ENCODE measurements at places on chromosomes 12 and 14.

DNA sequence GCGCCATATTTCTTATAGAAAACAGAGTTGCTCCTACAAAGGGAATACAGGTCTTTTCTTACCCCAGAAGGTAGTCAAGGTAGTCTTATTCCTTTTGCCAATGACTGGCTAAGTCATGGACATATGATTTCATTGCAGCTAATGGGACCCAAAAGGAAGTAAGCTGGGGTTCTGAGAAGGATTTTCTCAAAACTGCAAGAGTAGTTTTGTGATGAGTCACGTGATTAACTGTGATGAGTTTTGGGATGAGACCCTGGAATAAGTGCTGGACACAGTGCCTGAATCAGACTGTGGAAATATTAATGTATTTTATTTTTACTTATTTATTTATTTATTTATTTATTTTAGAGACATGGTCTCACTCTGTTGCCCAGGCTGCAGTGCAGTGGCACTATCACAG lies 13.4 kb upstream of the NIN start:
- DNase-seq, result no peak

DNA sequence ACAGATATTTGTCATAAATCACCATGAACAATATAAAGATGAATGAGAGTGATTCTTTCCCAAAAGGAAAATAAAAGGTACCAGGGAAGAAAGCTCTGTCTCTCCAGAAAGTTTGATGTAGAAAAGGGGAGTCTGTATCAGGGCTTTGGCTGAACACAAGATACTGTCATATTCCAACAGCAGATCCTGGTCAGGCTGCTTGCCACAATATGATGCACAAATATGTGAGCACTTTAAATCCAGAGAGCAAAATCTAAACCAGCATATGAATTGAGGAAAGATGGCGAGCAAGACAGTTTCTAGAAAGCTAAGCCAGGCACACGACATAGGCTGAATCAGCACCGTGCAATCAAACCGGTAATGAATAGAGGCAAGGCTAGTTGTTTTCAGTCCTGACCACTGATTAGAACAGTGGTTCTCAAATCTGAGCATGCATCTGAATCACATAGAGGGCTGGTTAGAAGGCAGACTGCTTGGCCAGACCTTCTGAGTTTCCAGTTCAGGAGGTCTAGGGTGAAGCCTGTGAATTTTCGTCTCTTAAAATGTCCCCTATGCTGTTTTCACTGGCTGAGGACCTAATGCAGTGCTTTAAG lies 60.7 kb downstream of the PLCZ1 start:
- DNase-seq, result no peak

DNA sequence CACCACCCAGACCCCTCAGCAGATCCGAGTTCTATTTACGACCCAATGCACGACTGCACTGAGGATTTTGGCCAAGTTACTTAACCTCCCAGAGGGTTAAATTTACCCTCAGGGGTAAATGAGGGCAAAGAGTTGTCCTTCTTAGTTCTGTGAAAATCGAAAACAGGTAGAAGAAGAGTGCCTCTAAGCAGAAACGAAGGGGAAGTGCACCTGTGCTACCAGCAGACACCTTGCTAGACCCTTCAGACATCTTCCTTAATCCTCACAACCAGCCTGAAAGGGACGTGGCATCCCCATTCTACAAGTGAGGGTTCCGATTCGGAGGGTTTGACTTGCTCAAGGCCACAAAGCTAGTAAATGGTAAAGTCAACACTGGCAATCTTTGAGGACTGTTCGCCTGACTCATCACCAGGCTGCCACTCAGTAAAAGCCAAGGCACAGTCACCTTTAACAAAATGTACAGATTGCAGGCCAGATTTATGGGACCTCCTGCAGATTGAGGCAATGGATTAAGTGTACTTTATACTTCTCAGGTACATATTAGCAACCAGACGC lies 1.6 kb downstream of the GSG1 start:
- DNase-seq, result no peak

DNA sequence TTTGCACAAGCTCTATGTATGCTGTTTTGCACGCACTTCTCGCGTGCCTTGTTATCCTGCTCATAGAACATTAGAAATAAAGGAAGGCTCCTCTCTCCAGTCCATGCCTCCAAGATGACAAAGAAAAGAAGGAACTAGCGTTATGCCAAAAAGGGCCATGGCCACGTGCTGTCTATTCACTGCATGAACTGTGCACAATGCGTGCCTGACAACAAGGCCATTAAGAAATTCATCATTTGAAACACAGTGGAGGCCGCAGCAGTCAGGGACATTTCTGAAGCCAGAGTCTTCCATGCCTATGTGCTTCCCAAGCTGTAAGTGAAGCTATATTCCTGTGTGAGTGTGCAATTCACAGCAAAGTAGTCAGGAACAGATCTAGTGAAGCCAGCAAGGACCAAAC lies 22.2 kb upstream of the PRMT8 start:
- no peak for DNase-seq

GRCh38 chr12:6667559-6668210 lies 4.8 kb upstream of the ING4 start:
- DNase-seq, result no peak

- DNase-seq, result no peak
Observed at GRCh38 chr14:90184571-90185266, 71.6 kb upstream of the PSMC1 start.

GRCh38 chr12:27505761-27506160 lies 18.2 kb upstream of the PPFIBP1 start:
- no peak for DNase-seq

Measured in activated CD4-positive, alpha-beta T cell treated with anti-CD3 and anti-CD28 coated beads, Interleukin-2, amount 10 ng/mL, durations not matched to agents 7 days and 5 days (primary cell).